SK-N-SH treated with all-trans-retinoic acid at 6 μM for 48 hours (cell line): ENCODE measurements at places on chromosomes 5 and 9.

DNA sequence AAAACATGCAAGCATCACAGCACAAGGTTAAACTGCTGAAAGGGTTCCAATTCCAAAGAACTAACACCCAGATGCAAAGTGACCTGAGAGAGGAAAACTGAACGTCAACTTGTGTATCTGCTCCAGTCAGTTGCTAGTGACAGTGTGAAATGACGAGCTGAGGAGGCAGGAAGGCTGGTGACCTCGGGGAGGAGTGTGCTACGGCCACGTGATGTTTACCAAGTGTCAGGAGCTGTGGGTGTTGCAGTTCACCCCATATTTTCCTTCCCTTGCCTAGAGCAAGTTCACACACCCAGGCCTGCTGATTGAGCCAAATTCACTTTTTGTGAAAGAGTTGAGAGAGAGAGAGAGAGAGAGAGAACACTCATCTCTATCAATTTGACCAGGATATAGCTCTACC is 231.6 kb upstream of the ANKH start:
- ATAC-seq, result no peak

DNA sequence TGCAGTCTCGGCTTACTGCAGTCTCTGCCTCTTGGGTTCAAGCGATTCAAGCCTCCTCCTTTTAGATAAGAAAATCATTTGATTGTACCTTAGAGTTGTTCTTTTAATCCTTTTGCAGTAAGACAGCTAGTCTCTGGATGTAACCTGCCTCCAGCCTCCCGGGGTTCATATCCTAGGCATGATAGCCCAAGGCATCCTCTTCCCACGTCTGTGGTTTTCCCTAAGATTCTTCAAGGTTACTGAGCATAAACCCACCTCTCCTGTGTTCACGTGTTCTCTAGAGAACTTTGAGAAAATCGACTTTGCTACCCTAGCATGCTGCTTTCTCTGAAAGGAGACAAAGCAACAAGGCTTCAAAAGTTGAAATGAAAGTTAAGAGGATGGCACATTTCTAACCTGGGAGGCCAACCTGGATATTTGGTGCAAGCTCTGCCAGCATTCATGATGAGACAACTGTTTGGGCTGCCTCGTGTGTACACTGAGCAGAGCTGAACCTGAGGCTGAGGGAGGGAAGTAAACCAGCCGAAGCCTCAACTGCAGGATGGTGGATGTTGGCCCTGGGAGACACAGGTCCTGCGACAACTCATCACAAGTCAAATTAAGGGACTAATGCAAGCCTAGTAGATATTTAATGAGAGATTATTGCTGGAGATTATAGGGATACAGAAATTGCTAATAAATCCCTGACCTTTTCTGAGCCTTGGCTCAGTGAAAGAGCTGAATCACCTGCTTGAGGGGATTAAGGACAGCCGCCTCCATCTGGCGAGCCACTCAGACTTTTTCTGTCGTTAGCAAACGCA is 261.8 kb downstream of the ARHGAP26 start:
- ATAC-seq, result no peak

DNA sequence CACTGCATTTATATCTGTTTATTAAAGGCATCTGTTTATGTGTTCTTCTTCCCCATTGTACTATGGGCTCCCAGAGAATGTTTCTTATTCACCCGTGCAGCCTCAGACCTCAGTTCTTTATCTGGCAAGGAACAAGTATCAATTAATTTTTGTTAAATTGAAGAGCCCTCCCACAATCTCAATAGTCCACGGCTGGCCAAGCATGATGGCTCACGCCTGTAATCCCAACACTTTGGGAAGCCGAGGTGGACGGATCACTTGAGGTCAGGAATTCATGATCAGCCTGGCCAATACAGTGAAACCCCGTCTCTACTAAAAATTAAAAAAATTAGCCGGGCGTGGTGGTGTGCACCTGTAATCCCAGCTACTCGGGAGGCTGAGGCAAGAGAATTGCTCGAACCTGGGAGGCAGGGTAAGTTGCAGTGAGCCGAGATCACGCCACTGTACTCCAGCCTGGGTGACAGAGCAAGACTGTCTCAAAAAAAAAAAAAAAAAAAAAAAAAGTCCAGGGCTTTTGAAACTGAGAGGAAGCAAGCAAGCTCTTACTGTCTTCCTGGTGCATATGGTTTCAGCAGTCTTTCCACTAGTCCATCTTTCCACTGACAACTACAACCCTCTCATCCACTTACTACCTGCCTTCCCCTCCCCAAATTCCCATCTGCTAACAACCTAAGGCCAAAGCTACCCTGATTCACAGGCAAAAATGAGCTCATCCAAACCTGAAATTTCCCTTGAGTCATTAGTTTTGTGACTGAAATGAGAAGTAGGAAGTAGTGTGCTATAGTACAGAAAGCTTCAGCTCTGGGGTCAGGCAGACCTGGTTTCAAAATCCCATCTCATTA is 2.3 kb upstream of the HK3 start:
- ATAC-seq, result no peak

DNA sequence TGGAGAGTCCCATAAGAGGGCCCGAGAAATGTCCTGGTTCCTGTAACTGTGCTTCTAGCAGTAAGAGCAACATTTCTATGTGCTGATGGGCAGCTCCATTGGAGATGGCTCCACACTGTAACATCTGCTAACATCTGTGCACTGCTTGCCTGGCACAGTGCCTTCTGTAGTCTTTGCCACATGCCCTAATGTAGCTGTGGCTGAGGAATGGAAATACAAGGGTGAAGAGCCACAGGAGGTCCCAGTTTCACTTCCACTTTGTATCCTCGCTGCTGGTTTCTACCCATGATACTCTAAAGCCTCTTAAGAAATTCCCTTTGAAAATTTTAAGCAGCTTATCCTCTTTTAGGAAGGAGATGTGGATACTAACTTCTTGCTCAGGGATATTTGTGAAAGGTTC is 97.4 kb downstream of the HOMER1 start:
- no peak for ATAC-seq

DNA sequence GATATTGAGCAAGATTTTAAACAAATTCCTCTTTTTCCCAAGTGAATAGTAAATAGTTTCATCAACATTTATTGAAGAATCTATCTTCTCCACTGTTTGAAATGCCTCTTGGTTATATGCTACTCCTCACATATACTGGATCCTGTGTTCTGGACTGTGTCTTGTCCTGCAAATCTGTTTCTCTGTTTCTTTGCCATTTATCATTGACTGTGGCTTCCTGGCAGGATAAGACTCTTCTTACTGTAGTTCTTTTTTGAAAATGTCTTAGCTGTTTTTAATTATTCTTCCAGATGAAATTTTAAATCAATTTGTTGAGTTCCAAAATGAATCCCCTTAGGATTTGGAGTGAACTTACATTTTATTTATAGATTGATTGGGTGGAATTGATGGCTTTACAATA is 27.8 kb downstream of the RALGPS1 start:
- peak; percentile 58; the same call in 2 of the 3 replicates for ATAC-seq

DNA sequence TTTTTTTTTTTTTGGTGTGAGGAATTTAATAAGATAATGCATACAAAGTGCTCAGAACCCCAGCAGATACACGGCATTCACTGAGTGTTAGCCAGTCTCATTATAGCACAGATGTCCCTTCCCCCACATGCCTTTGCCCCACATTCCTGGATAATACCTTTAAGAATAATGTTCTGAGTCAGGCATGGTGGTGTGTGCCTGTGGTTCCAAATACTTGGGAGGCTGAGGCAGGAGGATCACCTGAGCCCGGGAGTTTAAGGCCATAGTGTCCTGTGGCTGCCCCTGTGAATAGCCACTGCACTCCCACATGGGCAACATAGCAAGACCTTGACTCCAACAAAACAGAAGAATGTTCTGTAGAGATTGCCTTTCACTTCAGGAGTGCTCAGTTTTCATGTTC is 24.2 kb upstream of the ANKRD18A start:
- no peak for ATAC-seq

- ATAC-seq, result peak; percentile 48; the same call in 2 of the 3 replicates
These were observed 598.7 kb upstream of the SGCD start for GRCh38 chr5:155728146-155728856.

GRCh38 chr5:3958389-3958788 is 362.8 kb downstream of the IRX1 start:
- no peak for ATAC-seq

GRCh38 chr5:80516826-80517225 is 28.9 kb downstream of the FAM151B start:
- ATAC-seq, result peak; percentile 96

- no peak for ATAC-seq
These were observed 39.2 kb downstream of the YIPF5 start for GRCh38 chr5:144131261-144131660.

GRCh38 chr9:85909390-85909789 is 31.6 kb upstream of the NAA35 start:
- no peak for ATAC-seq

- ATAC-seq, result no peak
These were observed 14.1 kb downstream of the NDUFA8 start for GRCh38 chr9:122145592-122145863.

GRCh38 chr5:177183766-177184360 is 50.3 kb downstream of the NSD1 start:
- no peak for ATAC-seq

DNA sequence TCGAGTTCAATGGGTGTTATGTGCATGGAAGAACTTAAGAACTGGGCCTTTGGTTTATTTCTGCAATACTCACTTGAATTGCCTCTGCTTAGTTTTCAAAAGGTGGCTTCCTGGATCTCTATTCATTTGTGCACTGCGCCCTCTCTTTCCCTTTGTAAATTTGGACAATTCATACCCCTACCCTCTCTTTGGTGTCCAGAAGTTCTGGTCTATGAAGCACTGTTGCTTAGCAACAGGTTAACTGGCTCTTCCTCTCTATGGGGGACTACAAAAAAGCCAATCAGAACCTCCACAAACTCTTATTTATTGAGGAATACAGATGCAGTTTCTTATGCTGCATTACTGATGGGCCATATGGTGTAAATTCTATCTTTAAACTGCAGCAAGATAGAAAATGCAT is 13.5 kb upstream of the FAM120A start:
- no peak for ATAC-seq

- ATAC-seq, result no peak
These were observed 779.3 kb downstream of the CDH9 start for GRCh38 chr5:26259081-26259480.

- ATAC-seq, result no peak
These were observed 104.1 kb downstream of the DIRAS2 start for GRCh38 chr9:90538566-90538965.

- no peak for ATAC-seq
These were observed 364.0 kb downstream of the NDUFS4 start for GRCh38 chr5:53924392-53924791.

GRCh38 chr9:133701981-133702797 is 36.0 kb downstream of the SARDH start:
- ATAC-seq, result no peak

DNA sequence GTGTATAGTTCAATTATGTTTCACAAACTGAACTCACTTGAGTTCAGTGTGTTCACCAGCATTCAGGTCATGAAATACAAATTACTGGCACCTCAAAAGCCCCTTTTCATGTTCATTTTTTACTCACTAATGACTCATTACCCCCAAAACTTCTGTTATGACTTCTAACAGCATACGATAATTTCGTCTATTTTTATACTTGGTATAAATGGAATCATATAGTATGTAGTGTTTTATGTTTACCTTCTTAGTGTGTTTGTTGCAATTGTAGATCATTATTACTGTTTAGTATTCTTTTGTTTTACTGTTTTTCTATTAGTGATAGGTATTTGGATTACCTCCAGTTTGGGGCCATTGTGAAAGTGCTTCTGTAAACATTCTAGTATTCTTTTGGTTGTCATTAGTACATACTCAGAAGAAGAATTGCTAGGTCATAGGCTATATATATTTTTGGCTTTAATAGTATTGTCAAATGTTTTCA is 33.4 kb downstream of the DDX4 start:
- ATAC-seq, result no peak

- ATAC-seq, result peak; percentile 91
These were observed 110.5 kb upstream of the CDKN2B start for GRCh38 chr9:22119522-22120158.

- peak; percentile 74 for ATAC-seq
These were observed 94.1 kb downstream of the FRMD3 start for GRCh38 chr9:83444110-83444509.

- peak; percentile 71; the same call in 2 of the 3 replicates for ATAC-seq
These were observed 5.8 kb upstream of the IFNA1 start for GRCh38 chr9:21434202-21435014.

- peak; percentile 99 for ATAC-seq
These were observed 456.2 kb downstream of the RASEF start for GRCh38 chr9:82606492-82607382.

GRCh38 chr5:94498199-94498598 is 120.2 kb downstream of the KIAA0825 start:
- no peak for ATAC-seq

- peak; percentile 43; the same call in 2 of the 3 replicates for ATAC-seq
These were observed 24.0 kb downstream of the CHD1 start for GRCh38 chr5:98904780-98905179.

- no peak for ATAC-seq
These were observed 205.3 kb downstream of the DEPDC1B start for GRCh38 chr5:60494635-60495034.

DNA sequence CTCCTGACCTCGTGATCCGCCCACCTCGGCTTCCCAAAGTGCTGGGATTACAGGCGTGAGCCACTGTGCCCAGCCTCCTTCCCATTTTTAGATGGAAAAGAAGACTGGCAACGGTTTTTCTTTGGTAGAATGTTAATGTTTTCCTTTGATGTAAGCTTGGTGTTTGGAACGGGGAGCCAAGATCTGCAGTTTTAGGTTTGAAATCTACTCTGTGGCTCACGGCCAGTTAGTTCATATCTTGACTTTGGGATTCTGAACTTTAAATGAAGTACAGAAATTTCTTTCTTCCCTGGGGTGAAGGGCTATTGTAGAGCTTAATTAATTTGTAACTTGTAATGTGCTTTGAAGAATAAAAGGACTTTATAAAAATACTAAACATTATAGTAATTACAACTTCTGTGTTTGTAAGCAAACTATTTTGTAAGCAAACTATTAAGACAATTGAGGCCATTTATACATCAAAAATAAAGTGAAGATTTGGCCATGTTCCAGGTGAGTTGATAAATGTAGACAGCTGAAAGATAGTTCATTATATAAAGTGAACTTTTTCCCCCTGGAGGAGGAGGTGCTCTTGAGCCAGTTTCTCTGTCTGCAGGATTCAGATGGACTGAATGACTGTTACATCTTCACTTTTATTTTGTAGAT is 117.1 kb upstream of the TUT7 start:
- ATAC-seq, result no peak

GRCh38 chr5:65668696-65669095 is 43.9 kb downstream of the SHLD3 start:
- no peak for ATAC-seq

GRCh38 chr5:50299896-50300295 is 141.2 kb downstream of the EMB start:
- ATAC-seq, result no peak

- peak; percentile 78 for ATAC-seq
These were observed 116.2 kb downstream of the PRELID2 start for GRCh38 chr5:145718956-145719355.

DNA sequence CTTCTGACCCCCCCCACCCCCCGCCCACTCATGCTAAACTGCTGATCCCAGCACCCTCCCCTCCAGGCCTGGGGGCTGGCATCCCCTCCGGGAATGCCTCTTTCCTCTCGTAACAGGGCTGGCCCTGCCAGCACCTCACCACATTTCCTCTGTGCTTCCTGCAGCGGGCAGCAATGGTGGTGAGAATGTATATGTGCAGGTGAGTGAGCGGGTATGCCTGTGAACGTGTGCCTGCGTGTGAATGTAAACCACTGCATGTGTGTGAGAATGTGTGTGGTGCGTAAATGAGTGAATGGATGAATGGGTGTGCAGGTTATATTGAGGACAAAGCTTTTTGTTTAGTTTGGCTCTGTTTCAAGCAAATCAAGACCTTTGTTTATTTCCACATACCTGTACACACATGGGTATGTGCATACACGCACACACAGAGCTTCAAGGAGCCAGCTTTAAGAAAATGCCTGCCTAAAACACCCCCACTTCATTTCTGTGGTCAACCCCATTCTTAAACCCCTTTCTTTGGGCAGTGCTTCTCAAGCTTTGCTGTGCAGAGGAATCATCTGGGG is 95.7 kb upstream of the SHB start:
- ATAC-seq, result no peak
